Activated T-cell treated with anti-CD3 and anti-CD28 coated beads for 24 hours (primary cell): ENCODE measurements at places on chromosomes 12 and 14.

- no peak for DNase-seq
Measured at GRCh38 chr12:3534511-3534910, 43.5 kb downstream of the PRMT8 start.

GRCh38 chr12:103667125-103667524, 80.1 kb downstream of the STAB2 start:
- DNase-seq = no peak

- no peak for DNase-seq
Measured at GRCh38 chr12:100539202-100539601, 34.3 kb upstream of the GAS2L3 start.

- no peak for DNase-seq
Measured at GRCh38 chr12:71282925-71283324, 125.1 kb upstream of the TSPAN8 start.

GRCh38 chr12:30437044-30437443, 258.6 kb downstream of the IPO8 start:
- DNase-seq = no peak

- DNase-seq = no peak
Measured at GRCh38 chr12:127640181-127640886, 626.6 kb upstream of the TMEM132C start.
